ENCODE measurements at places on chromosomes 6 and 20.

- DNase-seq: no peak
Observed at GRCh38 chr6:52013035-52013434, 74.4 kb downstream of the PKHD1 start.

DNA sequence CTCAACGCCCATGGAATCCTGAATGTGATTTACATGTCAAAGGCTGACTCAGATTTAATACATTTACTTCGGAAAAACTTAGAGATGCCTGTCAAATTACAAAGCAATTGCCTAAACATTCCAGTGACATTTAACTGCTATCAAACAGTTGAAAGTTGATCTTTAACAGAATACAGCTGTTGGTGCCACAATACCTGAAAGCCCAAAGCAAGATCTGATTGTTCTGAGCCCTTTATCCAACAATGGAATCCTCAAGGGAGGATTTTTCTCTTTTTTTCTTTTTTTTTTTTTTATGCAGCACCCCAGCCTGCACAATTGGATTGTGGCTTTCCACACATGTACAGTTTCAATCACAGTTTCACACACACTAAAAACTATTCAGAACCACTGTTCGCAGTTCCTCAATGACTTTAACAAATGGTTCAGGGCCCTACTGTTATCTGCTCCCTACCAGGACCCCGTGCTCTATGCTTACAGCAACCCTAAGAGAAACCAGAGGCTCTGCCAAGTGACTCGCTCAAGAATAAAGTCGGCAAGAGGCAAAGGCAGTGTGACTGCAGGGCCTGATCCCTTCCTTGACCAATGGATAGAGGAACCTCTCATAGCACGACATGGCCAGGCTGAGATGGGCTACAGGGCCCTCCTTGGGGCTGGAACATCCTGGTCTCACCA lies 33.3 kb downstream of the EPB41L2 start:
- peak; percentile 16 for DNase-seq

DNA sequence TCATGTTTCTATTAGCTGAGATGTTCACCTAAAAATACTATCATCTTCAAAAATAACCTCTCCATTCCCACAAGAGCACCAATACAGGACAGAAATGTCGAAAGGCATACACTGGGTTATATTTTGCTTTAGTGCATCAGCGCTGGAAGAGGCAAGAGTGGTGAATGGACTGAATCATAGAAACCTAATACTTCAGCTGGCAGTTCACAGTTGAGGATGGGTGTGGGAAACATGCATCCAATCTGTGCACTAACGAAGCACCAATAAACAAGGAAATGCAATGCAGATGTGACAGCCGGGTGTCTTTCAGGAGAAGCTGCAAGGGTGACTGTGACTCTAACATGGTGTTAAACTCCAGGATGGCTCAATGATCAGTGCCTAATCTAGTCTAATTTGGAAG lies 365.8 kb downstream of the ESR1 start:
- no peak for DNase-seq

DNA sequence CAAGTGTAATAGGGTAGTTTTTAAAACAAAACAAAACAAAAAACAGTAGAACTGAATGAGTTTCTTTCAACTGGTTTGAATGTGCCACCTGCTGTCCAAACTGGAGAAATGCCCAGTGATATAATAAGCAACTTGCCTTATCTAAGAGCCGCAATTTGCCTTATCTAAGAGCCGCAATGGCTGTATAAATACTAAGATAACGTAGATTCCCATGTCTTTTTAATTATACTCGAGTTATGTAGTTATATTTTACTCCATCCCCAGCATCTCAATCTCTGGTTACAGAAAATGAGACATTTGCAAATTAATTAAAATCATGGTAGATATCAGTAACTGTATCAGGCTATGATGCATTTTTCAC lies 67.2 kb downstream of the RPP40 start:
- peak; percentile 69 for DNase-seq
